HepG2 (cell line): ENCODE measurements at places on chromosomes 5 and 9. TPM values are rescaled to one million over a fixed set of nuclear protein-coding genes. Genes with fewer than 3 reads are reported as not detected.

DNA sequence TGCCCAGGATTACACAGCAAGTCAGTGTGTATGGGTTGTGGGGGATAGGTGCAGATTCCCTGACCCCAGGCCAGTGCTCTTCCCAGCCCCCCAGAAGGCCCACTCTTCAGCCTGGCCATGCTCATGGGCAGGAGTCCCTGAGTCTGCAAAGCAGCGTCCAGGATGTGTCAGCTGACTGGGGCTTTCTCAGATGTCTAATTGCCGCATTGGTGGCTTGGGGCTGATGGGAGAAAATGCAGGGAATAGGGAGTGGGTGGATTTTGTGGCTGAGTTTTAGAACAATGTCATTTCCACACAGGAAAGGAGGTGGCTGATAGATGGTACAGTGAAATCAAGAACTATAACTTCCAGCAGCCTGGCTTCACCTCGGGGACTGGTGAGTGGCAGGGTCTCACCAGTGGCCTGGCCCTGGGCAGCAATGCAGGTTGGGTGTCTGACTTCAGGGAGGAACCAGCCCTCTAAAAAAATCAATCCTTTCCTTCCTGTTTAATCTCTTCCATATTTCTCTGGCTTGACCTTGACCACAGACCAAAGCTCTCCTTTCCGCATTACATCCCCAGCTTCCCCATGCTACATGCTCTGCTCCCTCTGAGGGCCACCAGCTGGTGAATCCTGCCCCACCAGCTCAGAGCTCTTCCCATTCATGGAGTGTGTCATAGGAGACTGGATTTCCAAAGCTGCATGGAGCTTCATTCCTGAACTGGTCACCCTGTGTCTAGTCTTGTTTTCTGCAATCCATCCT is 14.2 kb downstream of the GLIPR2 start:
- peaks cover 31% of the 10 kb centered on the region for H3K4me1 ChIP-seq
- peaks cover 3% of the 10 kb centered on the region; the same call in 1 of the 2 replicates for H3K27me3 ChIP-seq
- peak; percentile 29 for DNase-seq
- H3K27ac ChIP-seq = no peak overlapping the region
- no peaks in the 10 kb centered on the region for H3K36me3 ChIP-seq
- no peak overlapping the region for H3K4me3 ChIP-seq

DNA sequence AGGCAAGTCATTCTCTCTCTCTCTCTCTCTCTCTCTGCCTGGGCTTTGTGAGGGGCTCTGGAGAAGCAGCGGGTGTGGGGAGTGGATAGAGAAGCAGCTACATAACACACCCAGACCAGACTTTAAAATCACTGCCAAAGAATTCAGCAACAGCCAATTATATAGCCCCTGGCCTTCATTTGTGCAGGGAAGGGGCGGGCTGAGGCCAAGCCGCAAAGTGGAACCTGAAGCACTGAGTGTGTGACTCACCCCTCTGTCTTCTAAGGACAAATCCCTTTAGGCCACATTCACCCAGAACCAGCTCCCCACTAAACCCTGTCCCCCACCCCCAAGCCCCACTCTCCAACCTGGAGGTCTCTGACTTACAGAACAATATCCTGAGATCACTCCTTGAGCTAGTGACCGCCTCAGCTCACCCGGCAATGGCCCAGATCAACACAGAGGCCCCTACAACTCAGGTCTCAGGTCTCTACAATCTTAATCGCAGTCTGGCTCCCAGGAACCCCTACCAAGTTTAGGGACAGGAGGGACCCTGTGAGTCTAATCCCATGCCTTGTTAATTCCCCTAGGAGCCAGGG is 6.0 kb downstream of the B4GALT1 start:
- no peaks in the 10 kb centered on the region for H3K36me3 ChIP-seq
- DNase-seq = no peak
- peaks cover 99% of the 10 kb centered on the region for H3K4me1 ChIP-seq

- DNase-seq = no peak
- no peaks in the 10 kb centered on the region for H3K27me3 ChIP-seq
- no peaks in the 10 kb centered on the region for H3K4me1 ChIP-seq
- no peak overlapping the region for H3K27ac ChIP-seq
These were observed 60.7 kb downstream of the COL27A1 start for GRCh38 chr9:114216081-114216480.

The CDC20B gene
- total RNA-seq = not detected in 2 replicates

The ESM1 gene
- total RNA-seq = not detected in 2 replicates

DNA sequence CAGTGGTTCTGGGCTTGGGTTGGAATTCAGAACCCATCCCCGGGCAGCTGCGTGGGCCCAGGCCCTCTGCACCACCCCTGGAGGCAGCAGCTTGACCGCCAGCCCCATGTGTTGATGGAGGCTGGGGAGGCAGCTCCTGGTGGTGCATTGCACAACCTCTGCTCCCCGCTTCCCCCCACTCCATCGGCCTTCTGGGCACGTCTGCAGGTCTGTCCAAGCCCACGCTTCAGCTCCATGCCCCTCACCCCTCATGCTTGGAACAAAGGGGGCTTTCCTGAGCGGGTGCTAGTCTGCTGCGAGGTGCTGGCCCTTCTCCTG is 1.4 kb downstream of the NCS1 start:
- H3K4me1 ChIP-seq = peaks cover 16% of the 10 kb centered on the region; the same call in 1 of the 2 replicates
- H3K27me3 ChIP-seq = peaks cover 25% of the 10 kb centered on the region; the same call in 2 of the 3 replicates
- H3K36me3 ChIP-seq = no peaks in the 10 kb centered on the region
